ENCODE measurements at places on chromosomes 7 and 10. TPM values are rescaled to one million over a fixed set of nuclear protein-coding genes. Genes with fewer than 3 reads are reported as not detected.

- H3K27me3 ChIP-seq, result no peaks in the 10 kb centered on the region
- H3K27ac ChIP-seq, result no peak overlapping the region
- H3K4me3 ChIP-seq, result no peak overlapping the region
- no peak for DNase-seq
- H3K36me3 ChIP-seq, result no peaks in the 10 kb centered on the region
Observed at GRCh38 chr7:96786998-96787395, 77.4 kb upstream of the SEM1 start.

GRCh38 chr7:55928006-55928767 lies 23.5 kb upstream of the MRPS17 start:
- DNase-seq, result no peak
- no peak overlapping the region for H3K27ac ChIP-seq
- H3K4me1 ChIP-seq, result no peaks in the 10 kb centered on the region
- H3K27me3 ChIP-seq, result no peaks in the 10 kb centered on the region

DNA sequence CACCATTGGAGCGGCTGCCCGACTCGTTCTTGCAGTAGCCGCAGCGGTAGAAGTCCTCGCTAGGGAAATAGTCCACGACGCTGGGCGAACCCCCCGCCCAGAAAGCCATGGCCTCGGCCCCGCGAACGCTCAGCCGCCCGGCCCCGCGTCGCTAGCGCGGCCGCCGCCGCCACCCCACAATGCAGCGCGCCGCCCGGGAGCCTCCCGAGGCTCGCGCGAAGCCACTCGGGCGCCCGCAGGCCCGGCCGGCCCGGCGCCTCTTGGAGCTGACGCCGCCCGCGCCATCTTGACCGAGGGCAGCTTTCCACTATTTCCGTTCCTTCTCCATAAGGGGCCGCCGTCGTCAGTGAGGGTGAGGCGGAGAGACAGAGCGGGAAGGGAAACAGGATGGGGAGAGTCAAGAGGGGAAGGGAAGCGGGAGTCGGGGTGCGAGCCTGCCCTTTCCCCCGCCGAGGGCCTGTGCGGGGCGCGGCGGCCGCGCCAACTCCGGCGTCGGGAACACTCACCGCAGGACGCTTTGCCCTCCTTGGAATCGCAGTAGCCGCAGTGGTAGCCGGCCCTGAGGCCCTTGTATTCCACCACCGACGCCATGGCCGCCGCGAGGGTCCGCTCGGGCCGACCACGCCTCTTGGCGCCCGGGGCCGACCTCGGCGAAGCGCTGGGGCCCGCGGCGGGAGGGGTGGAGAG lies at the start of gene ATE1:
Gene ATE1, minus strand, starts transcription at position 191 of the 687 bp plus-strand sequence. Its CDS starts 82 bp downstream, at position 109.
- H3K27ac ChIP-seq, result peak within 1 kb of the TSS; percentile 98
- H3K36me3 ChIP-seq, result peaks cover 3% of the 10 kb centered on the region
- H3K4me1 ChIP-seq, result no peaks in the 10 kb centered on the region
- peak within 1 kb of the TSS; percentile 91 for H3K4me3 ChIP-seq
- peak; percentile 88 for DNase-seq

GRCh38 chr10:7417103-7417623 lies 6.3 kb upstream of the SFMBT2 start:
- no peak overlapping the region for H3K27ac ChIP-seq
- no peaks in the 10 kb centered on the region for H3K36me3 ChIP-seq

- peaks cover 18% of the 10 kb centered on the region for H3K36me3 ChIP-seq
Observed at GRCh38 chr10:132407243-132407746, 10.3 kb downstream of the PWWP2B start.

DNA sequence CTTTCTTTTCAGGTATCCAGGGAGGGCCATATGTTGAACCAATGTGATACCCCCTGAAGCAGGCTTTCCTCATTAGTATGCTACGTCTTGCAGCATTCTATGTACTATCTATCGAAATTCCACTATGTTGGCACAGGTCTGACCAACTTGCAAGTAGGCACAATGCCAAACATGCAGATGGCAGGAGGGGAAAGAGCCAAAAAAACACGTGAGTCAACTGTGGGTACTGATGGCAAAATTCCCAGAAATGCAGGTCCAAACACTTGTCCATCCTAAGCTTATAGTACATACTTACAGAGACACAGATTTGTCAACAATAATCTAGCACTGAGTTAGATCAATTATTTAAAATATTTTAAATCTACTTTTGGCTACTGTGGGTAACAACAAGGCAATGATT lies 394.9 kb downstream of the DGKB start:
- no peak overlapping the region for H3K4me3 ChIP-seq
- H3K36me3 ChIP-seq, result no peaks in the 10 kb centered on the region
- no peak for DNase-seq
- no peaks in the 10 kb centered on the region for H3K4me1 ChIP-seq

MKI67 gene
- 36.4 TPM for total RNA-seq

- H3K4me1 ChIP-seq, result no peaks in the 10 kb centered on the region
- H3K27me3 ChIP-seq, result peaks cover 5% of the 10 kb centered on the region
- no peak within 1 kb of the TSS for H3K4me3 ChIP-seq
- no peaks in the 10 kb centered on the region for H3K36me3 ChIP-seq
Observed at GRCh38 chr7:12403287-12404181, at the start of gene VWDE. TSS of gene VWDE (minus strand) at chr7:12403865. CDS start at chr7:12403716, 149 bp downstream.
